Activated CD4-positive, alpha-beta T cell treated with anti-CD3 and anti-CD28 coated beads for 48 hours (primary cell): ENCODE measurements at places on chromosomes 1 and 21.

GRCh38 chr1:94795434-94795833 is 24.7 kb upstream of the SLC44A3 start:
- no peak for DNase-seq

DNA sequence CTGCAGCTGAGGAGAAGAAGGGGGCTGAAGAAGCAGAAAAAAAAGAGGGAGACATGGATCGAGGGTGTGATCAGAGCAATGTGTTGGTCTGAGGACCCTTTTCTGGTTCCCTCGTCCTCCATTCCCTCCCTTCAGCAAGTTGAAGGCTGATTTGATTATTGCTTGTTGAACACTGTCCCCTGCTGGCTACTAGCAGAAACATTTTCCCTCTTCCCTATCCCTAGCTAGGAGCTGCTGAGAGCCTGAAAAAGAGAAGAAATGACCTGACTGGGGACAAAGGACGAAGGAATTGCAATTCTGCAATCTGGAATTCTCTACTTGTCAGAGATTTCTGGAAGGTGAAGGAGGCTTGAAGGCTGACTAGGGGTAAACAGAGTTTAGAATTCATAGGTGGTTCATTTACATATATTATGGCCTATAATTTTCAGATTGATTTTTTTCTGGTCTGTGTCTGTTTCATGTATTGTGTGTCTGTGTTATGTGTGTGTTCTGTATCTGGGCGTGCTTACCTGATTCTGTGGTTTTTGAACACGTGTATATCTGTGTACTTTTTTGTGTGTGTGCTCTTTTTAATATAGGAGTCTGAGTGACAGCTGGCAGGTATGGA is 9.8 kb downstream of the NHLH1 start:
- peak; percentile 28 for DNase-seq

- DNase-seq: no peak
Observed at GRCh38 chr1:214546084-214546483, 5.3 kb downstream of the PTPN14 start.

DNA sequence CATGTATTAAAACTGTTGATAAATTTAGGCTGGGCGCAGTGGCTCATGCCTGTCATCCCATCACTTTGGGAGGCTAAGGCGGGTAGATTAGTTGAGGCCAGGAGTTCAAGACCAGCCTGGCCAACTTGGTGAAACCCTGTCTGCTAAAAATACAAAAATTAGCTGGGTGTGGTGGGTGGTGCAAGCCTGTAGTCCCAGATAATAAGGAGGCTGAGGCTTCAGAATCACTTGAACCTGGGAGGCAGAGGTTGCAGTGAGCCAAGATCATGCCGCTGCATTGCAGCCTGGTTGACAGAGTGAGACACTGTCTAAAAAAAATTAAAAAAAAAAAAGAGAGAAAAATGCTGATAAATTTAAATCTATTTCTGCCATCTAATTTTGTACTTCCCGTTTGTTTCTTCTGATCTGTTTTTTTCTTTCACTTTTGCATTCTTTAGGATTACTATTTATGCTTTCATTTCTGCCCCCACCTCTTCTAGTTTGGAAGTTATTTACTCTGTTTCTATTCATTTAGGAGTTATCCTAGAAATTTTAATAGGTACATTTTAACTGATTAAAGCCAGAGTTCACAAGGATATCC is 3.2 kb upstream of the DENND1B start:
- DNase-seq: no peak

DNA sequence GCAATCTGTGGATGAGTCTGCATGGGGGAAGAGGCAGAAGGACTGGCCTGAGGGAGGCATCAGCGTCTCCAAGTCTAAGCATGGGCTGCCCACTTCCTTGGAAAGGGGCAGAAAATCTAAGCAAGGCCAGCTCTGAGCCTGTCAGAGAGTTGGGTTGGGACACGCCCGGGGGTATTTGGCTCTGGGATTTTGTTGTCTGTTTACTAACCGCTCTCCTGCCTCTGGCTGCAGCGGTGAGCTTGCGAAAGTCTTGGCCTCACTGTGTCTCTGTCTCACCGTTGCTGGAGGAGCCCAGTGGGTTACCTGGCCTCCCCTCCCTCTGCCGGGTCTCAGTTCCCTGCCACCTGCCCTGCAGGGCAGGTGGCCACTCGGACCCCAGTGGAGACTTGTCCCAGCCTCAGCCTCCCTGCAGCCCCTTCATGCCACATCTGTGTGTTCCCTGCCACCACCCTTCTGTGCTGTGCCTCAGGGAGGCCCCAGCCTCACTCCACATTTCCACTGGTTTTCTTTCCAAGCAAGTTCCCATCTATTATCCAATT is 33.7 kb downstream of the EDN2 start:
- DNase-seq: no peak

GRCh38 chr1:147080671-147081394 is 91.4 kb downstream of the PRKAB2 start:
- DNase-seq: no peak
